Posterior cingulate gyrus (tissue), 11 donors: ENCODE measurements at places on chromosomes 6 and 20.

GRCh38 chr6:111566222-111566734 lies 39.4 kb downstream of the TRAF3IP2 start:
- DNase-seq: no peak

GRCh38 chr20:16062661-16063581 lies 510.3 kb downstream of the KIF16B start:
- DNase-seq: no peak

- DNase-seq: no peak
These were observed 426.0 kb downstream of the KIF16B start for GRCh38 chr20:16147216-16147615.

DNA sequence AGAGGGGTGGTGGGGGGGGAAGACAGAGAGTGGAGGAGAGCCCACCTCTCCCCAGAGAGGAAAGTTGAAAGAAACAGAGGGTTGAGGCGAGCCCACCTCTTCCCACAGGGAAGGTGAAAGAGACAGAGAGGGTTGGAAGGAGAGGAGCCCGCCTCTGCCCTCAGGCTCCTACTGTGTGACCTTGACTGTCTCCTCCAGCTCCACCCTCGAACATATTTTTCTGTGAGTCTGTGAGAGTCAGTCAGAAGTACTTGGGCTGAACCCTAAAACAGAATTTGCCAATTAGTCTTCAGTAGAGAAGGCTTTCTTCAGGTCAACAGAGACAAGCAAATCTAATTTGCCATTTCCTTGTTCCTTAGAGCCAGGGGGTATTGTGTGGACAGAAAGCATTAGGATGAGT lies 153.7 kb upstream of the SNX9 start:
- no peak for DNase-seq
